Nephron progenitor cell (in vitro differentiated cells): ENCODE measurements at places on chromosomes 6 and 20.

- no peak for DNase-seq
Measured at GRCh38 chr6:104596091-104596490, 263.6 kb downstream of the HACE1 start.

DNA sequence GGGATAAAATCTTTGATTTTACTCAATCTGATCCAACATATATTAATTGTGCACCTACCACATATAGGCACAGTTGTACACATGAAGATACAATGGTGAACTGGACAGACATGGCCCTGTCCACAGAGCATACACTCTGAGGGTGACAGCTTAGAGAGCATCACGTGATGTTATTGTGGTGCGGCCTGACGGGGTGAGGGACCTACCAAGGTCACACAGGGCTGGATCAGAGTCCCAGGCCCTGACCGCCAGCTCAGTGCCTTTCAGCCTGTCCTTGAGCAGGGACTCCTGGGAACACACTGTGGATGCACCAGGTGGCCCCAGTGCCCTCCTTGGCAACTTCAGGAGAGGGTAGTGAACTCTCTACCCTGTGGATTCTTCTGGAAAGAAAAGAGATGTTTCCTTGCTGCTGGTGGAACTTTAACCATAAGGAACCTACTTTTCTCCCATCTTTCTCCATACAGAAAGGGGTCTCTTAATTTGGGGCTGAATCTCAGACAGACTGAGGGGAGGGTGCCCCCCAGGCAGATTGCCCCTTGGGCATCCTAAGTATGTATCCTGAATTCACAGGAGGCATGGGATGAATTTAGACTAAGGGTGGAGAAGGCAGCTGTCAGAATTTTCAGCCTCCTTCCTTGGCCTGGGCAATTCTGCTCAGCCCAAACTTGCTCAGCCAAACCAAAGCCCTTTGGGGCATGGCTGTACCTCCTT is 26.5 kb downstream of the PCK1 start:
- DNase-seq, result no peak

- no peak for DNase-seq
Measured at GRCh38 chr6:104689551-104690205, 170.0 kb downstream of the HACE1 start.

GRCh38 chr20:11905460-11906179 is 12.1 kb upstream of the BTBD3 start:
- no peak for DNase-seq

GRCh38 chr6:105745464-105746129 is 340.5 kb upstream of the PRDM1 start:
- DNase-seq, result no peak

GRCh38 chr20:50153153-50153499 is 397 bp downstream of the PEDS1 start:
- no peak for DNase-seq

DNA sequence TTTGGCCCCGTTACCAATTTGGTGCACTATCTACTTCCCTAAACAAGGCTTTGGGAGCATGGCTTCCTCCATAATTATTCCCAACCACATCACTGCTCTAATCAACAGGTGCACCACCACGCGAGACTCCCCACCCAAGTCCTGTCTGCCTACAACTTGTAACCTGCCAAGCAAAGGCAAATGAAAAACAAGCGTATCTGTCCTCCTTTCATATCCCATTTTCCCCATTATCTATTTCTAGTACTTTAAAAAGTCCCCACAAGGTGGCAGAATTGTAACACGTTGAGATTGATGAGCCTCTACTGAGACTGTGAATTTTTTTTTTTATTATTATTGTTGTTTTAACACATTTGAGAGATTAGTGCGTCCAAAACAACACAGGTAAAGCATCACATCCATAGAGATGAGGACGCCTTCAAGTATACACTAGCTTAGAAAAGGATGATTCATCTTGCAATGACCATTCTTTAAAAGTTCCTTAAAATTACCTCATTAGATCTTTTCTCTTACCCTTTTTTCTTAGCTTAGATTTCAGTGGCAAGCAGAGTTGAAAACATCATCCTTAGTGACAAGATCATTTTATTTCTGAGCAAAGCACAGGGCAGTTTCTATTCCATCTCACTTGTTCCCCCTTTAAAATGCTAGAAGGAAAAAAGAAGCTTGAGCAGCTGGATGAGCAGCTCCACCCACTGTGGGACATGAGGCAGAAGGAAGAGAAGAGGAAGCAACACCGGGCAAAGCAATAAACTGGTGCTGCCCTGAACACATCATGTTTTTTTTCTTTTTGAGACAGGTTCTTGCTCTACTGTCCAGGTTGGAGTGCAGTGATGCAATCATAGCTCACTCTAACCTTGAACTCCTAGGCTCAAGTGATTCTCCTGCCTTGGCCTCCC is 210.8 kb downstream of the ARHGAP18 start:
- DNase-seq, result peak; percentile 27

DNA sequence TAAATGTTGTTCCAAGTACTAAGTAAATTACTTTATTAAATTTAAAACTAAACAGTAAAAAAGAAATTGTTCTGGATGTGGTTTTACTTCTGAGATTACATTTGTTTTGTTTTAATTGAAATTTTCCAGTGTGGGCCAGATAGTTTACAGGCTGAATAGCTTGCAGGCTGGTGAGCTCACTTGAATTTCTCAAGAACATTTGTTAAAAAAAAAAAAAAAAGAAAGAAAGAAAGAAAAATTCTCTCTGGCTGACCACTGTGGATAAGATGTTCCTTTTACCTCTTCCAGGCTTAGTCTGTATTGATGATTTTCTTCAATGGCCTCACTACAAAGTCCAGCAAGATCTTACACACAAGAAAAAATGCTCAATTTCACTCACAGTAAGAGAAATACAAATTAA is 85.4 kb downstream of the PLCG1 start:
- no peak for DNase-seq

DNA sequence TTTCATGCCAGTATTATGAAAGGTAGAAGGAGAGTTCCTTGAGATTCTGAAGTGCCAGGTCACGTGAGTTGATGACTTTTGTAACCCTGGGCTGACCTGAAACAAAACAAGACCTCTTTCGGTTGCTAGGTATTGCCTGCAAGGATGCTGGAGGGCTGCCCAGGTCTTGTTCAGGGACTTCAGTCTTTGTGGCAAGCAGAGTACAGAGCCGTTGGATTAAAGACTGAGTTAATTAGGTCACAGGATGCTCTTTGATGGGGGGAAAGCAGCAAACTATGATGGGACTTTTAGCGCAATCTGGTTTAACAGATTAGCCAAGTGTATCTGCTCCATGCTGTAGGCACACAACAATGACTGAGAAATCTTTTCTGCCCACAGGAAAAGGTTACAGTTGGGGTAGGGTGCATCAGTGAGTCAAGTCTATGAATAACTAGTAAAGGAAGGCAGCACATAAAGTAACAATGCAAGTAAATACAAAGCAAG is 12.8 kb upstream of the ELOVL5 start:
- DNase-seq, result no peak

- no peak for DNase-seq
Measured at GRCh38 chr6:71387179-71387578, 98.6 kb downstream of the OGFRL1 start.

- no peak for DNase-seq
Measured at GRCh38 chr6:169587975-169588374, 113.9 kb downstream of the WDR27 start.

DNA sequence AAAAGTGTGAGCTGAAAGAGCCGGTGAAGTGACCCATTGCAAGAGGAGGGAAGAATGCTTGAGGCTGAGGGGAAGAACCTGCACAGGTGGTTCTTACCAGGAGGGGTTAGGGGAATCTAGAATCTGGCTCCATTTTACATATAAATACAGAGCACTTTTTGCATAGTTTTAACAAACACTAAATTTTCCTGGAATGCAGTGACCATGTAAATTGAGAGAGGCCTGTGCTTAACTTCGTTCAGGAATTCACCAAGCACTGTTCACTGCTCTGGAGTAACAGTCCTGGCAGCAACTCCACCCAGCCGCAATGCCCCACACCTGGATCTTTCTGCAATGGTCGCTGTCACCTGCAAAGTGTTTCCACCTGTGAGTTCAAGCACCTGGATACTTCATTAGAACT is 13.2 kb upstream of the RIPOR3 start:
- no peak for DNase-seq

DNA sequence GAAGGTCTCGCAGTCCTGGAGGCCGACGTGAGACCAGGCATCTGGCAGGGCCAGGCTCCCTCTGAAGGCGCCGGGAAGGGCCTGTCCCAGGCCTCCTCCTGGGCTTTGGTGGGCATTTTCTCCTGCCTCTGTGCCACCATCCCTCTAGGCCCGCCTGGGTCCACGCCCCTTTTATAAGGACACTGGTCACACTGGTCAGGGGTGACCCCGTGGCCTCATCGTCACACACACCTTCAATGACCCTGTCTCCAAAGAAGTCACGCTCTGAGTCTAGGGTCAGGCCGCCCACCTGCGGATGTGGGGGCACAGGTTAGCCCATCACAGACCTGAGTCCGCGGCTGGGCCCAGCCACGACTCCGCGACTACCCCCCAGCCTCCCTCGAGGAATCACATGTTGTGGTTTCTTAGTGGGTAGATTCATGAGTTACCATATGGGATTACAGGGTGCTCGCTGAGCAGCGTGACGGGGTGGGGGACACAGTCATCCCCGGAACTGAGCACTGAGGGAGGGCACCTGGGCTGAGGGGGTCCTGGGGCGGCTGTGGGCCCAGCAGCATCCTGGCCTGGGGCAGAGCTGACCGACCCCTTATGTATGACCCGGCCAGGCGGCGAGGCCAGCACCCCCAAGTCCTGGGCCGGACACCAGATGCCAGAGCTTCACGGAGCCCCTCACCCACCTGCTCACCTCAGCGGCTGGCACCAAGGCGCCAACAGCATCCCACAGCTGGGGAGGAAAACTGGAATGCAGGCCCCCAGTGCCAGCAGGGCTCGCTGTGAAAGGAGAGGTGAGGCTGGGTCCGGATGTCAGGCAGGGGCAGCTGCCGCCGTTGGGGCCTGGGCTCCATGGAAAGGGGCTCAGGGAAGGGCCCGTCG is 115.9 kb downstream of the DLL1 start:
- no peak for DNase-seq

GRCh38 chr6:50826803-50827202 is 8.1 kb downstream of the TFAP2B start:
- DNase-seq, result no peak
